ENCODE measurements at places on chromosomes 5 and 9. TPM values are rescaled to one million over a fixed set of nuclear protein-coding genes. Genes with fewer than 3 reads are reported as not detected.
A peak's percentile ranks its signal among the peaks of the same experiment; 100 is the strongest.

GRCh38 chr9:224582-225520 is 10.2 kb downstream of the DOCK8 start:
- DNase-seq = no peak

GRCh38 chr5:151221574-151221973 is 2.3 kb downstream of the CCDC69 start:
- DNase-seq = peak; percentile 55

GLDC gene
- polyA plus RNA-seq = 0.13 TPM

DNA sequence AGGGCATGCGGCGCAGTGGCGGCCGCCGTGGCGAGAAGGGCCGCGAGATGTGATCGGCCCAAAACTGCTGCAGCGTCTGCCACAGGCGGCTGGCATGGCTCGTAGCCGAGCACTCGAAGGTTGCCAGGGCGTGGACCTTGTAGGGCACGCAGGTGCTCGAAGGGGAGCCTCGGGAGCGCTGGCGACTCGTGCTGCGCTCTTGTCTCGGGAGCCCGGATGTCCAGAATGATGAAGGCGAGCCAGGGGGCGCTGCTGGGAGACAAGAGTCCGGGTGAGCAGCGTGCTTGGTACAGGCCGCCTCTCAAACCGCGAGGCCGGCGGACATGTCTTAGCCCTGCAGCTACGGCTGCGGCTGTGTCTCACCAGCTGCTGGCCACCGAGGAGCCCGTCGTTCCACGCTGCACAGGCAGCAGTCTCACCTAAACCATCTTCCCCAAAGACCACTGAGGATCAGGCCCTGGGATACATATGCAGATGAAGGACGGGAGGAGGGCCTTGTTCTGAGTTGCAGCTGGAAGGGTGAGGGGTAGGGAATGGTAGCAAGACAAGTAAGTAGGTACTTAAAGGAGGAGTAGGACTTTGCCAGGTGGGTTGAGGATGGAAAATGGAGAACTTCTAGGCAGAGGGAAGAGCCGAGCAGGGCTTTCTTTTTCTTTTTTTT is 1.7 kb downstream of the CBY3 start:
- peak; percentile 40 for DNase-seq

PRR16 gene
- 52.9 TPM for polyA plus RNA-seq

DNA sequence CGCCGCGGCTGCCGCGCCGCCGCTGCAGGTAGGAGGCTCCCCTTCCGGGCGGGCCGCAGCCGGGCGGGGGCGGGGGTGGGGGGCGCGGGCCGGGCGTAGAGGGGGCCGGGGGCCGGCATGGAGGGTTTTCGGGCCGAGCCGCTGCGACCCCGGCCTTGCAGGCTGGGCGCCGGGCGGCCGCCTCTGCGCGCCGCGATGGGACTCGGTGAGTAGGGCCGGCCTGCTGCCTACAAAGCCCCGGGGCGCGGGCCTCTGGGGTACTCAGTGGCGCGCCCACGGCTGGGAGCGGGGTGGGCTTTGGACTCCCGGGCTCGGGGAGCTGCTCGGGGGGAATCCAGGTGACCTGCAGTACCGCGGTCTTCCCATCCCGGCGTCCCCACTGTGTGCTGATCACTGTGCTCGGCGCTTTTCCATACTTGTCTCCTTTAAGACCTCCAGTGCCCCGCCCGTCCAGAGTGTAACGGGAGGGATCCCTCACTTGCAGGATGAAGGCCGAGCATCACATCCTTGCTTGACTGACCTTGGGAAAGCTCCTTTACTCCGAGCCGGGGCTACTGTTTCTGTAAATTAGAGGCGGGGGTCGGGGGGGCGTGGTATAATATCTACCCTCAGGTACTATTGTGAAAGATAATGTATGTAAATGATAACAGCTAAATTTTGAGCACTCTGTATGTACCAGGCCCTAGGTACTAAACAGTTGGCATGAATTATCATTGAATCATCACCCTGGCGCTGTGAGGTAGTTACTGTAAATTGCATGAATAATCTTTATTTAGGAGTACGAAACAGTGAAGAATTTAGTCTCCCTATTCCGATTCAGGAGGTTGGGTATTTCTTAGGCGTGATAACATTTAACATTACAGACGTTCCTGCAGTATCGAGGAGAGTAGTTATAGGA is 672 bp downstream of the MSANTD3 start:
- DNase-seq = peak; percentile 70

SEMA5A gene
- 7.3 TPM for polyA plus RNA-seq

DNA sequence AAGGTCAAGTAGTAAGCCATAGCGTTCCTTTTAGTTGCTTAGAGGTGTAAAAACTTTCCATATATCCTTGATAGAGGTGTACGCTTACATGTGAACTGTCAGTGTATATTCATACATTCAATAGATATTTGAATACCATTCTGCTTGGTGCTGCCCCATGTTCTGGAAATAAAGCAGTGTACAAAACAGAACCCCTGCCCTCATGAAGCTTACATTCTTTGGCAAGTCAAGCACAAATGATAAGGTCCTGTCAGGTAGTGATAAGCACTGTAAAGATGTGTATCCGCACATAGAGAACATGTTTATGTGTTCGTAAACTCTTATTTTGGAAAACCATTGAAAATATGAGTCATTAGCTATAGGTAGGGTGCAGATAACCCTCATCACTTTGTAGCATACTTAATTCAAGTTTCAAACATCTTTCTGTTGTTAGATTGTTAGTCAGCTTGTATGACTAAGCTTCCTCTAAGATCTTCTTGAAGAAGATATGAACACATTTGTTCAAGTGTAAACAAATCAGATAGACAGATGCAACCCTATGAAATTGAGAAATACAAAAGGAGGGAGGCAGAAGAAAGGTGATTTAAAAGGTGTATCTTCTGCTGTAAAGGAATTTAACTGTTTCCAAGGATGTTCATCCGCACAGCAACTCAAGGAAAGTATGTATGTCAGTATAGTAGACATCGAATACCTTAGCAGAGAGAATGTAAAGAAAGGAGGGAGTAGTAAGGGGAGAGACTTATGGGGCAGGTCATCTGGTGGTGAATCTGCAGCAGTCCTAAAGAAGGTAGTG is 1.6 kb downstream of the GTF3C4 start:
- DNase-seq = peak; percentile 47

DNA sequence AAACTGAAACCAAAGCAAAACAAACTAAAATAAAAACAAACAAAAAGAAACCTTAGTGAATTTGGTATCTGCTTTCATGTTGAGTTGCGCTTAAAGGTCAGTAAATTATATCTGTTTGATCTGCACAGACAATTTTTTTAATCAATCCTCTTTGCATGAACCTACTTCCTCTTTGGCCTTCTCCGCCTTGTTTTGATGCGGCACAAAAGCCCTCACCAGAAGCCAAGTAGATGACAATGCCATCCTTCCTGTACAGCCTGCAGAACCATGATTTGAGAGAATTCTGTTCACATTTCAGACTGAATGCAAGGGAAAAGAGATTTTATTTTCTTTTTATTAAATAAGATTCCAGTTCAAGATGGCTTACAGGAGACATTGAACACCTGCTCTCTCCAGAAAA is 473.6 kb upstream of the FTMT start:
- DNase-seq = no peak

KCNMB1 gene
- not detected for polyA plus RNA-seq
